ENCODE measurements at places on chromosomes 7 and 10. TPM values are rescaled to one million over a fixed set of nuclear protein-coding genes. Genes with fewer than 3 reads are reported as not detected.

MMD2 gene
- total RNA-seq = not detected

DYDC2 gene
- total RNA-seq = not detected

CCL24 gene
- total RNA-seq = not detected

ENTPD7 gene
- 10.0 TPM for total RNA-seq

HHEX gene
- total RNA-seq = not detected

DNA sequence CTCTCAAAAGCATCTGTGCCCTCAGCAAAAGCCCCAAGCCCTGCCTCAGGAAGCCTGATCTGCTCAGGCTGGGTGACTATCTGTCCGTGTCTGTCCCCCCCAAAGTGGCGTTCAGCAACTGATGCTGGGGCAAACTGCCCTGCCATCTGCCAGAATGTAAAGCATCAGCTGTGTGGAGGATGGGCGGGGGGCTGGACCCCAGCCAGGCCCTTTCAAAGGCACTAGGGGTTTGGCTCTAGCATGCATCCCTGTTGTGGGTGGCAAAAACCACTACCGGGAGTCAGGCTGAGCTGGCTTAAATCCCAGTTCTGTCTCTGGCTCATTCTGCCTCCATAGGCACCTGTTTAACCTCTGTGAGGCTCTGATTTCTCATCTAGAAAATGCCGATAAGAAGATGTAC is 35.5 kb downstream of the GPRIN2 start:
- peak; percentile 93 for DNase-seq

- no peak for DNase-seq
Measured at GRCh38 chr10:44422570-44423101, 37.7 kb upstream of the CXCL12 start.

DNA sequence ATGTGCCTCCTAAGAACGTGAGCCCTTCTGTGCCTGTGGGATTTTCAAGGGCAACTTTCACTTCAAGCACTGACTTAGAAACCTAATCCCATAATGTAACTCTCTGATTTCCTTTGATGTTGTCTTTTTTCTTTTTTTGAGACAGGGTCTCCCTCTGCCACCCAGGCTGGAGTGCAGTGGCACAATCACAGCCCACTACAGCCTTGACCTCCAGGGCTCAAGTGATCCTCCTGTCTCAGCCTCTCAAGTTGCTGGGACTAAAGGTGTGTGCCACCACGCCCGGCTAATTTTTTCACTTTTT is 64.4 kb upstream of the GSDME start:
- DNase-seq = no peak

DNA sequence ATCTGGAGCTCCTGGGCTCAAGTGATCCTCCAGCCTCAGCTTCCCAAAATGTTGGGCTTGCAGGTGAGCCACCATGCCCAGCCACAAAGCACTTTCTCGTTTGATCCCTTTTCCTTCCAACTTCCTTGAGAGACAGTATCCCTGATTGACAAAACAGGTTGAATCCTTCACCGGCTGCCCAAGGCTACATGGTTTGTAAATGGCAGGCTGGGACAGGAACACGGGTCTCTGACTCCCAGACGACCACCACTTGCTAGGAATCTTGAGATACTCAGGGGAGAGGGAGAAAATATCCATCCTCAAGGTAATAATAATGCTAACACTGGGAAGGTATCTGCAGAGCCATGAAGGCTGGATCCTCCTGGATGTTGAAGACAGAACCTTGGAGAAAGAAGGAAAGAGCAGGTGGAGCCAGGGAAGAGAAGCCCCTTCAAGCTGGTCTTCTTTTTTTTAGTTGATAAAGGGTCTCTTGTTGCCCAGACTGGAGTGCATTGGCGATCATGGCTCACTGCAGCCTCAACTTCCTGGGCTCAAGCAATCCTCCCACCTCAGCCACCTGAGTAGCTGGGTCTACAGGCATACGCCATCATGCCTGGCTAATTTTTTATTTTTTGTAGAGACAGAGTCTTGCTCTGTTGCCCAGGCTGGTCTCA is 19.8 kb downstream of the MMRN2 start:
- DNase-seq = no peak

Data from M059J (cell line).